NCI-H774 (cell line): ENCODE measurements at places on chromosomes 12 and 14.

DNA sequence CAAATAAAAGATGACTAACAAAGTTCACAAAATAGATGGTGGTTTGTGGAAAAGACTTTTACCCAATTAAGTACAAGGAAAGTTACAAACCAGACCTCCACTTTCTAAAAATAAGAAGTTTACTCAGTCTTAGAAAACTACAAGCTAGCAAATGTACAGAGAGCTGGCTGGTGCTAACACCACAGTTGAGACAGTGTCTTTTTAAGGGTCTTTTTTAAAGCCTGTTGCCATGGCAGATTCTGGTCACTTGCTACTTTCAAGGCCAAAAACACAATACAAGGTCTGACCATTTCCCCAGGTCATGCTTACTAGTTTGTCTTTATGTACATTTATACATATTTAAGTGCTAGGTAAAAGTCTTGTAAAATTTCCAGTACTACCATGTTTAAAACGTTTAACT, 2.4 kb downstream of the BTG1 start:
- DNase-seq, result no peak

- peak; percentile 17 for DNase-seq
These were observed 131.0 kb downstream of the TTC8 start for GRCh38 chr14:88955455-88955854.

GRCh38 chr12:94536040-94536965, 76.6 kb upstream of the CEP83 start:
- DNase-seq, result no peak

- no peak for DNase-seq
These were observed 78.8 kb downstream of the SEC23A start for GRCh38 chr14:39023939-39024871.

- no peak for DNase-seq
These were observed 6.3 kb downstream of the DCN start for GRCh38 chr12:91176358-91176757.

- DNase-seq, result no peak
These were observed 33.7 kb downstream of the LIMA1 start for GRCh38 chr12:50249464-50250182.

- no peak for DNase-seq
These were observed 7.0 kb upstream of the ACSS3 start for GRCh38 chr12:81070846-81071245.

DNA sequence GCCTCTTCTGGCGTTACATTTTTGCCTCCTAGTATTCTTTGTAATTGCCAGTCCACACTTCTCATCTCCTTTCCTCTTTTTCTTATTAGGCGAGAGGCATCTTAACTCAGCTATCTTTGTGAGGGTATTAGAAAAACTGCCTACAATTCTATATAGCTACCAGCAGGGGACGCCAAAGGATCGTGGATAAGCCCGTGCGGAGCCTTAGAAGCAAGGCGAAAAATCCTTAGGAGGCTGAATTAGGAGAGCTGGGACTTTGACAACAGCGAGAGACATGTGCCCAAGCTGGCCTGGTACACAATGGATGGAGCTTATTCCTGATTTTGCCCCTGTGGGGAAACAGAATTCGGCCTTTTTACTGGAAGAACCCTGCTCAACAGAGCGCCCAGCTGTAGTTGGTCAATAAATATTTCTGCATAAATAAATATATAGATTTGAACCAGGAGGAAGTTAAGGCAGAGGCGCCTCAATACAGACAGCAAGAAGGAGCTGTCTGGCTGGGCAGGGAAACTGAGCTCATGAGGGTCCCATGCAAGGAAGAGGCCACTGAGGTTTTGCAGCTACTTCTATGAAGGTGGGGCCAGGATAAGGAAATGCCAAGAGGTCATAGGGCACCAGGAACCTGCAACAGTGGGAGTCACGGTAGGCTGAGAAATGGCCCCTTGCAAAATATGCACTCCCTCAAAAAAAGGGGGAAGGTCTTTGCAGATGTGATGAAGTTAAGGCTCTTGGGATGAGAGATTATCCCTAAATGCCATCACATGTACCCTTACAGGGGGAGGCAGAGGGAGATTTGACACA, 14.6 kb upstream of the RBM19 start:
- peak; percentile 84 for DNase-seq

DNA sequence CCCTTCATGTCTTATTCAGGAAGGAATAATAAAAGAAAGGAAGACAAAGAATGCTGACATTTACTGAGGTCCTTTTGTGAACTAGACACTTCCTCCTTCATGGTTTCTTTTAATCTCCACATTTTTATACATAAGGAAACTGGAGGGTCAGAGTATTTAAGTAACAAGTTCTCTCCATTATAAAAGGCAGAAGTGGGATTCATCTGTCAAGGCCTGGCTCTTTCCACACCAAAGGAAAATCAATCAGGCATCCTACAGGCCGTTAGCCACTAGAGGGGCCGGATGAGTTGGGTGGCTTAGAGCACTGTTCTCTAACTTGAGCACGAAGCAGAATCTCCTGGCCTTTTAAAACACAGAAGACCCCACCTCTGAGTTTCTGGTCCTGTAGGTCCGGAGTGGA, 36.8 kb upstream of the NINJ2 start:
- no peak for DNase-seq

DNA sequence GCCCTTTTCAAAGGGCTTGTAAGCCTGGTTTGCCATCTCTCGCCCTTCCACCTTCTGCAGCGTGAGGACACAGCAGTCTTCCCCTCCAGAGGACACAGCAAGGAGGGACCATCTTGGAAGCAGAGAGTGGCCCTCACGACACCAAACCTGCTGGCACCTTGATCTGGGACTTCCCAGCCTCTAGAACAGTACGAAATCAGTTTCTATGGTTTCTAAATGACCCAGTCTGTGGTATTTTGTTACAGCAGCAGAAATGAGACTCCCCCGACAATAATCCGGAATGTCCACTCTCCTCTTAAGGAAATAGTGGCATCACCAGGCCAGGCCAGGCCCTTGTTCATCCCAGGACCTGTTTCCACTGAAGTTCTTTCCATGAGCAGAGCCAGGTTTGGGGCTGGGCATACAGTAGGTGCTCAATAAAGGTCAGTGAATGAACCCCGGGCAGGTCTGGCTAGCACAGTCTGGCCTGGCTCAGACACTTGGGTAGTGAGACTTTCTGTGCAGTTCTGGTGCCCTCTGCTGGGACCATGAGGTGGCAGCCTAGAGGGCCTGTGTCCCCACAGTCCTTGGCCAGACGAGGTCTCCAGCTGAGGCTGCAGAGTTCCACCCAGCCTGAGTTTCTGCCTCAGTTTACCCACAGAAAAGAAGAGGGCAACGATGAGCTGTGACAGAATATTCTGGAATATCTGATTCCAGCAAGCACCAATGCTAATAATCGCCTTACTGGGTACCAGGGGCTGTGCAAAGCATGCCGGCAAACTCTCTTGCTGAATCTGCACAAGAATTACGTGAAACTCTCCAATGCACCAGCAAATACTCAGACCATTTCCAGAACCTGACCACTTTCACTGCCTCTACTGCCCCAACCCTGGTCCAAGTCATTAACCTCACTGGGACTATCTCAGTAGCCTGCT, 14.0 kb downstream of the ABCB9 start:
- peak; percentile 60 for DNase-seq

- DNase-seq, result no peak
These were observed 449.5 kb downstream of the BCAT1 start for GRCh38 chr12:24499151-24500146.

DNA sequence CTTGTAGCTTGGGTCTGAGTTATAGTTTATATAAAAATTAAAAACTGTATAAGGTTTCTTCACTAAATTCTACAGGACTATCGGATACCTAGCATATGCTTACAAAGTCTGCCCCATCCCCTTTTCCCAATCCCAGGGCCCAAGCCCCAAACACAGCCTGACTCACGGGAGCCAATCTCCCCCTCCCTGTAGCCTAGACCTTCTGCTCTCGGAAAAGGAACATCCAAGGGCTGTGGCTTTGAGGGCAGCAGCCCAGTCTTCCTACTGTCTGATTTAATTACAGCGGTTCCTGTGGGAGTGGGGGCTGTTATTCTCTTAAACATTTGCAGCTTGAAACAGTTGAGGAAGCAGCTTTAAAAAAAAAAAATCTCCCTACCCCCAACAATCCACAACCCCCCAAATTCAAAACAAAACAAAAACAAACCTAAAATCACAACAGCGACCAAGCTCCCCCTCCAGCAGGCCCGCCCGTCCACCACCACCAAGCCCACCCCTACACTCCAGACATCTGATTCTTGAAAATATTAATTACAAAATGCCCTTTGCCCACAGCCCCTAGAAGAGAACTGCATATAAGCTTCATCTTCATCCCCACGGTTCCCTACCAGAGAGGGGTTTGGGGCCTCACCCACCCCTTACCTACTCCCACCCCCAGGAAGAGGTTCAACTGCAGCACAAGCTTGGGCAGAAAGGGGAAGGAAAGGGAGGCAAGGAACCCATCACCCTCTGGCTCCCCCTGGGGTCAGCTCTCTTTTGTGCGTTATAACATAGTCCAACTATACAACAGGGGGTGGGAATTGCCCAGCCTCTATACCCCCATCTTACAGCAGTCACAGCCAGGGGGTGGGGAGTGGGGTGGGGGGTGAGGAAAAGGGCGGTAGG, 1.1 kb upstream of the PRKAG1 start:
- no peak for DNase-seq

- no peak for DNase-seq
These were observed 28.6 kb downstream of the BAZ2A start for GRCh38 chr12:56601503-56601902.

GRCh38 chr12:130947028-130947613, 6.6 kb upstream of the ADGRD1 start:
- no peak for DNase-seq

DNA sequence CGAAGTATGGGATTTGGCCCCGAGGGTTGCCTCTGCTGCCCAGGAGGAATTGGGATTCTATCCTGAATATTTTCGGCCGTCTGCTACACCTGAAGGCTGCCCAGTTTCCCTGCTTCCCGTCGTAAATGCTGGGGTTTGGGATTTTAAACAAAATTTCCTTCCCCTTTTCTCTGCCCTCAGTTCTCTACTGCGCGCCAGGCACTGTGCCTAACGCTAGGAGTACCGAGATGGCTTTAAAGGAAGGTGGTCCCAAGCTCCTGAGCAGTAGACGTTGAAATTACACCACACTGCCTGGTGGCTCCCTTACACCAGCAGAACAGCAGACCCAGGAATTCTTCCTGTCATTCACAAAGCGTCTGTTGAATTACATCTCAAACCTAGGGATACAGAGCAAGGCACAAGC, 566 bp upstream of the PRDM4 start:
- DNase-seq, result no peak
